Activated naive CD8-positive, alpha-beta T cell treated with anti-CD3 and anti-CD28 coated beads, Interleukin-2, amount 10 ng/mL, durations not matched to agents 7 days and 5 days (primary cell): ENCODE measurements at places on chromosomes 6 and 20. TPM values are rescaled to one million over a fixed set of nuclear protein-coding genes. Genes with fewer than 3 reads are reported as not detected.

GSTA2 gene
- not detected for total RNA-seq

GNAS gene
- total RNA-seq: 979 TPM

RSPH4A gene
- 0.22 TPM for total RNA-seq

BPIFB1 gene
- not detected for total RNA-seq

HSP90AB1 gene
- total RNA-seq: 453 TPM

DNA sequence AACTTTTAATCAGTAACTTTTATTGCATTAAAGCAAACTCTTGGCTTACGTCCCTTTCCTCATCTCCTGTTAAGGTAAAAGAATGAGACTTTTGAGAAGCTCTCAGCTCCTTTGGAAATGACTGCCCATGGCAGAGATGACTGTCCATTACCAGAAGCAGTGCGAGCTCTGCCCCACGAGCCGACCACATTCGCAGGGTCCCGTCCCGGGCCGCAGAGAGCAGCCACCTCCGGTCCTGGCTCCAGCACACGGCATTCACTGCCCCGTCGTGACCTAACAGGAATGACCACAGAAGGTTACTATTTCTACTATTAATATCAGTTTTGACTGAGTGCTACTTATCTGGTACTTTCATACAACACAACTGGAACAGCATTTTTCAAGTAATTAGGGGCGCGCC lies 63.4 kb downstream of the WDR27 start:
- DNase-seq: no peak

DNA sequence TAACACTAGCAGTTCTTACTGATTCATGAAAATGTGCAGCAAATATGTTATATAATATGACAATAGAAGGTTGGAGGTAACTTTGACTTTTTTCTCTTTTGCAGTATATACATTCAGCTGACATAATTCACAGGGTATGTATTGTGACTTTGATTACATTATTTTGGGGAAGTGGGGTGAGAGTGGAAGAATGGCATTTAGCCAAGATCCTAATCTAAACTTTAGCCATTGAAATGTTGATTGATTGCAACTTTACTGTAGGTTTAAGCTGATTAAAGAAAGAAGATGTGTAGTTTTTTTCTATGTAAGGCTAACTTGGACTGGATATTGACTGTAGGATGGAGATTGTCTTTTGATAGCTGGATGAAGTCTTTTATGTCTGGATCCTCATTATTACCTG lies 46.0 kb downstream of the MAPK14 start:
- DNase-seq: no peak

DNA sequence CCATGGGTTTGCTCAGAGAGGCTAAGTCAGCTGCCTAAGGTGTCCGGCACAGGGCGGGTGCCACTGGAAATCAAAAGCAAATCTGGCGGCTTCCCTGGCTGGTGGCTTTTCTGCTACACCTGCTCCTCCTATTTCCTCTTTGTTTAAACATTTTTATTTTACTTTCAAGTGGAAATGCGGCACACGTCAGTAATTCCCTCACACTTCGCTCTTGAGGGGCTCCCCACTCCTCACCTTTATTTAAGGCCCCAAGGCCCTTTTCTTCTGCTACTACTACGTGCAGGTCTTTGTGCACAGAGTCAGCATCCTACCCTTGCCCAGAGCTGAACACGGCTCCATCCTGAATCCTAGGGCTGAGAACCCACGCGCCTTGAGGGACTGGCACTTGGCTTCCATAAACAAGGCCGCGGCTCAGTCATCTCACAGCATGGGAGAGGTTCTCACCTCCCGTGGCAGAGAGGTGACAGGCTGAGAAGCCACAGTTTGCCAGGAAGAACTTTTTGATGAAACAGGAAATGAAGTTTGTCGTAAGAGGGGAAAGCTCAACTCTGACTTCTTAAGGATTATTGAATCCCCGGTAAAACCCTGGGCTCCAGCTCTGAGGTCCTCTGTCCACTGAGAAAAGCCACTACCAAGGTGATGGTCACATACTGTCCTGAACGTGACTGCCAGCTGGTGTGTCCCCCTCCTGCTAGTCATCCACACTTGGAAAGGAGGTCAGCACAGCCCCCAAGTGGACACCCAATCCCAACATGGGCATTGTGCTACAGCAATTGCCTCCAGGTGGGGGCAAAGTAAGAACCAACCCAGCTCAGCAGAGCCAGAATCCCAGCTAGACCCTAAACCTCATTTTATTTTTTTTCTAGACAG lies 48.0 kb downstream of the NFATC2 start:
- DNase-seq: no peak

- DNase-seq: peak; percentile 28
Observed at GRCh38 chr20:41179961-41180360, 42.6 kb downstream of the PLCG1 start.

DNA sequence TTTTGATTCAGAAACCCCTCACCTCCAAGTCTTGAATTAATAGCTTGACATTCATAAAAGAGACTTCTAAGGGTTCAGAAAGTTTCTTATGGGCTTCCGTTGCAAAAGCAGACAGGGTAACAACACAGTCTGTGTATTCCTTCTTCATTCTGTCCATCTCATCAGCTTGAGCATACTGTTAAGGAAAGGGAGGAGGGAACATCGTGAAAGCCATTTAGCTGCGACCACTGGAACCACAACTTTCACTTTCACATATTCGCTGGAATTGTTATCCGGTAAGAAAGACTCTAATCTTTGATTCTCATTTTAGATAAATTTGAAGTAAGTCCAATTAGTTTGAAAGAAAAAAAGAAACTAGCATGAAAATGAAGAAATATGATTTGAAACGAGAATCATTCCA lies 174.4 kb downstream of the SYNE1 start:
- no peak for DNase-seq

DNA sequence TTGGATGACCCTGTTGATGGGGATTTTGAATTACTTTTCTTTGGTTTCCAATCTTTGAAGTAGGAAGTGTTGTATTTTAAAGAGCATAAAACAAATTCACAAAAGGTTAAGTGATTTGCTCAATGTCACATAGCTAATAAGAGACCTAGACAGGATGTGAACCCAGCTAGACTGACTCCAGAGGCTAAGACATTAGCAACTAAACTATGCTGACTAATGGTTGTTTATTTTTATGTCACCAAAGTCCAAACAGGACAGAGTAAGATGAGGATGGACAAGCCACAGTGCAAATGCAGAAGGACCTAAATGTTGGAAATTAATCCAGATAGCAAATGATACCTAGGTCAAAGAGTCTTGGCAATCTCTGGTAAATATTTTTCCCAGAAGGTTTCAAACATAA lies 38.0 kb downstream of the OGFRL1 start:
- no peak for DNase-seq

- no peak for DNase-seq
Observed at GRCh38 chr6:2116496-2116895, 128.9 kb downstream of the GMDS start.

DNA sequence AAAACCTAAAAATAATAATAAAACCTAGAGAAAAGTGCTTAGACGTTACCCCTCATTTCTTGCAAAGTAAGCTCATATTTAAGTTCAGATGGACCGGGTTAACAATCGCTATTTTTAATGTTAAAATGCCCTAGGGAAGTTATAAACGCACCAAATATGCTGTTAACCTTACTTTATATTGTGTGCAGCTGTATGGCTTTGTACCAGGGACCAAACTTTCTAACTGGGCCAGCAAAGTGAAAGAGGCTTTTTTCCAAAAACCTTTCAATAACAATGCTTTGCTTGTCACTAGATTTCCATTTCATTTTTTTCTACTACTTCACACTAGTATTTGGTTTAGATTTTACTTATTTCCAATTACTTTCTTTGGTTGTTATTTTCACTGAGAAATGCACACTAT lies 248.5 kb downstream of the FOXC1 start:
- DNase-seq: no peak

DNA sequence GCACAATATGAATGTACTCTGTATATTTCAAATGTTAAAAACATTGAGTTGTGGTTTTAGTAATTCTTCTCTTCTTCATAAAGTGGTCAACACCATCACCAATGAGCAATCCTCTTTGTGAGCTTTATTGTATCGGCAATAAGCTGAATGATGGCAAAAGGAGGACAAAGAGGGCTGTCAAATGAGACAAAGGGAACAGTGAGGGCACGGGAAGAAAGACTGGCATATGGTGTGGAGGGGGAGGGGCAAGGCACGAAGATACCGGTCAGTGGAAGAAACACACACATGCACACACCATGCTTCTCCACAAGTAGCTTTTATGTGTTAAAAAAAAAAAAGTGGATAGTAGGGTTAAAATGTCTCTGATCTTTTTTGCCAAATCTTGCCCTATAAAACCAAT lies 506.8 kb upstream of the CITED2 start:
- DNase-seq: no peak

DNA sequence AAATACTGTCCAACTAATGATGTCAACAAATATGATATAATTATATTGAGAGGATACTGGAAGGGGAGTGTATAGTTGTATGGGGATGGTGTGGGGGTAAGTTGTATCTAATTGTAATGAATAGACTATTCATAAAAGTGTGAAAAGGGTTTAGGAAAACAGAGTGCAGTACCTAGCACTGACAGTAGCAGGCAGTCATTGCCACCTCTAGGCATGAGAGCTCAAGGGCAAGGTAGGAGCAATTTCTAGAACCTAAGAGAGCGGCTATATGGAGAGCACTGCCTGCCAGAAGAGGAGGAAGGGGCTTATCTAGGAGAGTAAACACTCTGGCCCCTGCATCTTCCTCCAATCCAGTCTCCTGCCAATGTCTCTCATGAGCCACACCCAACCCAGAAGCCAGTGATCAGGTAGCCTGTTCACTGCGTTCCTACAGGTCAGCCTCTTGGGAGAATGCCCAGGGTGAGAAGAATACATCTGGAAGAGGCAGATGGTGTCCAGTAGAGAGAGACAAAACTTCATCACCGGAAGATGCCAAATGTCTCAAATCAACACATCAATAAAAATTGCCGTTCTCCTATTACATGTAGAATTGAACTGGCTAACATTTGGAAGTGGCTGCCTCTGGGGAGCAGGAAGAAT lies 200.0 kb downstream of the LY86 start:
- no peak for DNase-seq

DNA sequence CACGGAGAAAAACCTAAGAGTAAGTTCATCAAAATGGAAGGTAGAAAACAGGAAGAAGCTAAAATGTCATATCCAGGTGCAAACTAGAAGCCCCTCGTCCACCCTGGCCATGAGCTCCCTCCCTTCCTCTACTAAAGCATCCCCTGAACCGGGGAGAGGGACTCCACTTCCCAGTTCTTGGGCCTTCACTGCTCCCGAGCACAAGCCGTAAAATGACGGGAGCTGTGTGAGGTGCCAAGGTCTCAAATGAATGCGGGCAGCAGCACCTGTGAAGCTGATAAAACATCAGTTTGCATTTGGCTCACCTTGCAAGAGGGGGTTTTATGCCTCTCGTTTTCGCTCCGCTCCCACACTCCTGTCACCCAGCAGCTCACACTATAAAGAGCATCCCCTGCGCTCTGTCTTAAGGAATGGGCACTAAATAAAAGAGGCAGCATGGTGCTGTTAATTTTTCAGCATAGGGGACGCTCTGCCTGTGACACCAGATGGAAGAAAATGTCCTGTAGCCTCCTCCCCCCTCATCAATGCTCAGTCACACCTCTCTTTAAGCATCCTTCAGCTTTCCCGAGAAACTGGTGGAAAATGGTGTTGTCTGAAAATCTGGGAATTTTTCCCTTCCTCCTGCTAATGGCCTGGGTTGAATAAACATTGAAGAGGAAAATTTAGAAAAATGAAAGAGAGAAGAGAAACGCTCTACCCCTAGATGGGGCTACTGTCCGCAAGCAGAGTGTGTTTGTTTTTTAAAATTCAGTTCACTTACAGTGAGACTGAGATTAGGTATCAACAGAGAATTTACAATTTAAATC lies 563.0 kb upstream of the AGPAT4 start:
- DNase-seq: no peak
